Left ventricle myocardium inferior (tissue), 1 donor: ENCODE measurements at places on chromosomes 7 and 10.

- H3K27ac ChIP-seq: no peak overlapping the region
- no peaks in the 10 kb centered on the region for H3K27me3 ChIP-seq
- DNase-seq: no peak
- H3K4me1 ChIP-seq: no peaks in the 10 kb centered on the region
- no peaks in the 10 kb centered on the region for H3K36me3 ChIP-seq
- no peak overlapping the region for H3K4me3 ChIP-seq
Observed at GRCh38 chr7:147595042-147595441, 995.5 kb upstream of the C7orf33 start.

DNA sequence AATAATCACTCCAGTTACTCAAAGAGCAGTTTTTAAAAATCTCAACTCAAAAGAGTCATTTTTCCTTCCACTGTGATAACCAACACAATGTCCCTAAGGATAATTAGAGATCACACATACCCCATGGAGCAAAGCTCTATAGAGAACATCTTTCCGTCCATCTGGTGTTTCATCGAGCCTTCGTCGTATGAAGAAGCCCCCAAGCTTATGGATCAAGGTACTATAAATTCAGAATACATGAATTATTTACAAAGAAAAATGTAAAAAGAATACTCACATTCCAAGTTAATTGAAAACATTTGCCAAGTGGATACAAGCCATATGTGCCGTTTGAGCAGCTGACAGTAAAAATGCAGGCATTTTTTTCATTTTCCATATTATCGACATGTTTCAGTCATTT is 14.8 kb downstream of the GPAM start:
- H3K27me3 ChIP-seq: no peaks in the 10 kb centered on the region
- DNase-seq: no peak
- H3K4me3 ChIP-seq: no peak overlapping the region
- H3K27ac ChIP-seq: no peak overlapping the region

DNA sequence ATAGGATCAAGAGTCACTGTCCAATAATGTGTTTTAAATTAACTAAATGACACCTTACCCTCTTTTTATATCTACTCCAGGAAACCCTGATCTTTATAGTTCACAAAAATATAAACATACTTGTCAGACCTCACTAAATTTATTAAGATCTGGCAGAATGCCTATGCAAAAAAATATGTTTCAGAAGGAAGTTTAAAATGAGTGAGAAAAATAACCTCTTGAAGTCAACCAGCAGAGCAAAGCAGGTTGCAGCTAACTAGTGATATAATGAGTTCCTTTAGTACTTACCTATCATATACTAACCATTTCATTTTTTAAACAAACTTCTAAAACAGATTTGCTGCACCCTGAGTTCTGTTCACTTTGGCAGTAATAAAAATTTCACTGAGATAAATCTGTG is 14.0 kb upstream of the HGF start:
- DNase-seq: no peak
- no peaks in the 10 kb centered on the region for H3K36me3 ChIP-seq
- H3K4me3 ChIP-seq: no peak overlapping the region
- no peaks in the 10 kb centered on the region for H3K4me1 ChIP-seq
- H3K27me3 ChIP-seq: no peaks in the 10 kb centered on the region

DNA sequence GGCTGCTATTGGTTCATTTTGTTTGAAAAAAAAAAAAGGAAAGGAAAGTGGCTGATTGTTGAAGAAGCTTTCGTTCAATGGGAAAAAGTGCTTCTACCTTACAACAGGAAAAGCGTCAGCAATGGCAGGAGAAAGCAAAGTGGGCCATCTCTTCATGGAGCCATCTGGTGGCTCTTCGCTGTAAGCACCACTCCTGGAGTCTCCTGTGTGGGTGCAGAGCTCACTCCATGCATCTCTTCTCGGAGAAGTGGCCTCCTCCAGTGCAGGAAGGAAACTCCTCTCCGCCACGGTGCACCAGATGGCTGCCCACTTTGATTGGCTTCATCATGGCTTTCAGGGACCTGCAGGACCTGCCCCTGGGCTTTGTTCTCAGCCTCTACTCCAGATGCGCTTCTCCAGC is 250.9 kb downstream of the PTEN start:
- no peaks in the 10 kb centered on the region for H3K27me3 ChIP-seq
- H3K4me3 ChIP-seq: no peak overlapping the region
- no peaks in the 10 kb centered on the region for H3K36me3 ChIP-seq
- peak; percentile 24 for DNase-seq
- peaks cover 7% of the 10 kb centered on the region for H3K4me1 ChIP-seq

GRCh38 chr7:116573541-116573940 is 48.7 kb downstream of the CAV1 start:
- peaks cover 71% of the 10 kb centered on the region for H3K4me1 ChIP-seq
- H3K36me3 ChIP-seq: no peaks in the 10 kb centered on the region
- no peak overlapping the region for H3K4me3 ChIP-seq
- H3K27ac ChIP-seq: peak overlapping the region; percentile 70

DNA sequence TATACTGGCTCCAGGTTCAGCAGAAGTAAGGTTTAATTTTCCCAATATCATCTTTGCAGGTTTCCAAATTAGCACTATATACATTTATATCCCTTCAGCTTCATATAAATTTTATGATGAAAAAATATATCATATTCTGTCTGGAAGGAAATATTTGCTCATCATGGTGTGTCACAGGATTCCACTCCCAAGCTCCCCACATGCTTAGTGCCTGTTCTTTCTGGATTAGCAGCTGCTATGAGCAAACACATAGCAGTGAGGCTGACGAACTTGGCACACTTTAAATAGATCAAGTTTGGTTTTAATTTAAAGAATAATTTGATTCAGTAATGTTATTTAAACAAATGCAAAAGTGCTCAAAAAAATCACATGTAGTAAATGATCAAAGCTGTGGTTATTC is 251.9 kb downstream of the AGMO start:
- no peak for DNase-seq
- no peak overlapping the region for H3K4me3 ChIP-seq
- no peaks in the 10 kb centered on the region for H3K27me3 ChIP-seq

DNA sequence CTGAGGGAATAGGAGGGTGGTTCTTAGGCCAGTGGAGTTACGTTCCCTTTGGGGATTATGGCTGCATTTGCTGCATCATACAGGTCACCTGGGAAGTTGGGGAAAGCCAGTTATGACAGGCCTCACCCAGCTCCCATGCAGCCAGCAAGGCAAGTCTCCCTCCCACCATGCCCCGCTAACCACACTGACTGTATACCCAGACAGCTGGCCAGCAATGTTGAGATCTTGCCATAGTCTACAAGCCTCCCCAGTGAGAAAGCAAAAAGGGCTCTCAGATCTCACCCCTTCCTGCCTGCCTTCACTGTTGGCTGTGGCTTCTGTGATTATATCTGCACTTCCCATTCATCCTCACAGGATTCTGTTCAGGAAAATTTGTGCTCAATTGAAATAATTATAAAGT is 133.3 kb upstream of the HGF start:
- no peak overlapping the region for H3K27ac ChIP-seq
- no peaks in the 10 kb centered on the region for H3K36me3 ChIP-seq
- H3K27me3 ChIP-seq: no peaks in the 10 kb centered on the region
- H3K4me3 ChIP-seq: no peak overlapping the region
- no peaks in the 10 kb centered on the region for H3K4me1 ChIP-seq

DNA sequence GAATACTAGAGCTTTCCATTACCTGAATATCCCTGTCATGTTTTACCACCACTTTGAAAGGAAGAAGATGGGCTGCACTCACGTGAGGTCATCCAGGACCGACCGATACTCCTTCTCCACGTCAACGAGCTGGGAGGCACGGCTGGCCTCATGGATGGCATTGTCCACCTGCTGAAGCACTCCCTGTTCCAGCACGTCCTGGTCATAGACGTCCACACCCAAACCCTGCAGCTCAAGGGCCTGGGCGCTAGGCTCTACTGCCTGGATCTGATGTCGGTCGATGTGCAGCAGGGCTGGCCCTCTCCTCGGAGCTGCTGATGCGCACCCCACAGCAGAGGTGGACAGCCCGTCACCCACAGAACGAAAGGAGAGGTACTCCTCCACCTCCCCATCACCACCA is 6.5 kb downstream of the ERCC6 start:
- no peak overlapping the region for H3K4me3 ChIP-seq
- DNase-seq: no peak
- H3K27ac ChIP-seq: no peak overlapping the region
- no peaks in the 10 kb centered on the region for H3K27me3 ChIP-seq
- peaks cover 55% of the 10 kb centered on the region for H3K4me1 ChIP-seq
- peaks cover 52% of the 10 kb centered on the region for H3K36me3 ChIP-seq

DNA sequence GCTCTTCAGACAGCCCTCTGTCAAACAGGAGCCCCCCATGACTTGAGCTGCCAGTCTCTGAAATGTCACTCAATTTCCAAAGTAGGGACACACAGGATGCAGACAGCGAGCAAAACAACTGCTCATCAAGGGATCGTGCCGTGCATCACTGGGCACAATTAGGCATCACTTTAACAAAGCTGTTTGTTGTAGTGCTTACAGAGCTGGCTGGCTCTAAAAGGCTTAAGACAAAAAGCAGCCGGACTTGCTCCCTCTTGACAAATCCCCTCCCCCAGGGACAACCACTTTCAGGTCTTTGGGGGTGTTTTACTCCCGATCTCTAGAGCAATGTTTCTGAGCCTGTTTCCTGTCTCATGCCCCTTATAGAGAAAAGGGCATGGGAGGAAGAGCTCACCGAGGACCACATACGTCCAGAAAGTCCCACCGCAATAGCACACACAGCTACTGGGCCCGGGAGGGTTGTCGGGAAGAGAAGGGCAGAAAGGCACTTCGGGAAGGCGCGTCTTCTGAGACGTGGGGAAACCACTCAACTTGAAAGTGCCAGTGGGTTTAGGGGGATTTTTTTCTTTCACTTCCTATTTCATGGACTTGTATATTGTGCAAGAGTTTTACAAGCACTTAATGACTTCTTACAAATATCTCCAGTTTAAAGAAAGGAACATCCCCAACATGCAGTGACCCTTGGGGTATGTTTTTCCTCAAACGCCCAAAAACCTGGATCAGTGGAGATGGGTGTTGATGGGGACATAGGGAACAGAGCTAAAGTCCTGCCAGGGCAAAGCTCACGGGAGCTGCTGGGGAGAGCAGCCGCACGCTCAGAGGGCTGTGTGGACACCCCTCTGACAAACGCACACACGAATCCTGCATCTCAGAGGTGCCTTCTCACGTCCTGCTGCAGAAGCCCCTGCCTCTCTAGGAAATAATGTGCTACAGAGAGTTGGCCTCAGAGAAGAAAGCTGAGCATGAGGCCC is 27.1 kb downstream of the LRRC20 start:
- H3K36me3 ChIP-seq: no peaks in the 10 kb centered on the region
- no peak overlapping the region for H3K27ac ChIP-seq
- H3K4me3 ChIP-seq: no peak overlapping the region
- no peak for DNase-seq
- H3K4me1 ChIP-seq: peaks cover 30% of the 10 kb centered on the region

DNA sequence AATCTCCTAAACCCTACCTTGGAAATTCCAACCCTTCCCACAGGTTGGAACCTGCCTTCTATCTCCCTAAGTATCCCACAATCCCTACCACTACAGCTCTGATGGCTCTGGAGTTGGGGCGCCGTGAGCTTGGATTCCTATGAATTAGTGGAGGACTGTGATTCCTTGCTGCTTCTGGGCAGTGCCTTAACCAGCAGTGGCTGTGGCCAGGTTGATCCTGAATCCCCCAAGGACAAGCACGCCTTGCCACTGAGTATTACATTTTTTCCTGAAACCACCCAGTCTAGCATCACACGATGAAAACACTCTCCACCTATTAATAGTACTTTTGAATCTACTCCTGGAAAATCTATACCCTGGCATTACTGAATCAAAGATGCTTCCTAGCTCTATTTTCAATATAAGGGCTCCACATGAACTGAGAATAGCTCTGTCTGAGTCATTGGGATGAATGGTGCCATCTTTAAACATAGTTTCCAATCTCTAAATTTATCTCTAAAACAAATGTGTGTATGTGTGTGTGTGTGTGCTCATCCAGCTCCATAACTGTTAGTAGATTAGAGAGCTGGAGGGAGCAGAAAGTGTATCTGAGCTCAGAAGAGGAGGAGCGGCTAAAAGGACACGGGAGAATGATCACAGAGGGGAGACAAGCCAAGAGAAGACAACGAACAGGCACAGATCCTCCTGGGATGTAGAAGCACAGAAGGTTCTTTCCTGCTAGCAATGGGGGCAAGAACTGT is 11.9 kb upstream of the INPP5F start:
- H3K4me1 ChIP-seq: no peaks in the 10 kb centered on the region
- DNase-seq: no peak
- no peaks in the 10 kb centered on the region for H3K36me3 ChIP-seq
- H3K27me3 ChIP-seq: no peaks in the 10 kb centered on the region
- no peak overlapping the region for H3K27ac ChIP-seq
- H3K4me3 ChIP-seq: no peak overlapping the region

- H3K4me1 ChIP-seq: peaks cover 46% of the 10 kb centered on the region
- H3K36me3 ChIP-seq: no peaks in the 10 kb centered on the region
- H3K4me3 ChIP-seq: peak overlapping the region; percentile 35
- peak overlapping the region; percentile 48 for H3K27ac ChIP-seq
- no peak for DNase-seq
Observed at GRCh38 chr10:77888356-77888703, 38.2 kb downstream of the DLG5 start.

DNA sequence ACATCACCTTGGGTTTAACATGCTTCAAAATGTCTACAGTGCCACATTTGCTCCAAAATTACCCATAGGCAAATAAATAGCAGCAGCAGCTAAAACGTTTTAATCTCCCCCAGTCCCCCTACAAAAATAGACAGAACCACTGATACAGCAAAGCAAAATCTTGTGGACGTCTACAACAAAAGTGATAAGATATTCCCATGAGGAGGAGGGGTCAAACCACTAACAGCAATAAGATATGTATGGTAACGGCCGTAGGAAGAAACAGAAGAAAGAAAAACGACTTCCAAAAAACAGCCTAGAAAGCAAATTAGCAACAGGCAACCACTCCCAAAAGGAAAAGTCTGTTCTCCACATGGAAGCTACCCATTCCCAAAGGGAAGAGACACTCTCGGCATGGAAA is 34.5 kb upstream of the ST8SIA6 start:
- no peaks in the 10 kb centered on the region for H3K4me1 ChIP-seq
- DNase-seq: no peak
- H3K4me3 ChIP-seq: no peak overlapping the region
- H3K27me3 ChIP-seq: no peaks in the 10 kb centered on the region
- H3K36me3 ChIP-seq: no peaks in the 10 kb centered on the region
- no peak overlapping the region for H3K27ac ChIP-seq

DNA sequence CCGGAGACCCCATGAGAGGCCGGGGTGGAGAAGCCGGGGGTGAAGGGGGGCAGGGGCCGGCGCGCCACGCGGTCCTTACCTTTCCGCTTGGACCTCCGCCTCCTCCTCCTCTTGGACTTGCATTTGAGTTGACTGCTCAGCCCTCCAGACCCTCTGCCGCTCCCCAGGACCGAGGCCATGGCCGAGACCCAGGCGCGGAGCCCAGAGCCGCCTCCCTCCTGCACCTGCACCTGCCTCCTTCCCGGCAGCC is 428 bp downstream of the ADARB2 start:
- H3K27ac ChIP-seq: no peak overlapping the region
- H3K36me3 ChIP-seq: no peaks in the 10 kb centered on the region
- no peak for DNase-seq
- peaks cover 15% of the 10 kb centered on the region for H3K4me1 ChIP-seq

GRCh38 chr10:52755297-52756062 is 17.1 kb downstream of the MBL2 start:
- no peaks in the 10 kb centered on the region for H3K27me3 ChIP-seq
- H3K36me3 ChIP-seq: no peaks in the 10 kb centered on the region
